ENCODE measurements at places on chromosomes 12 and 14.

DNA sequence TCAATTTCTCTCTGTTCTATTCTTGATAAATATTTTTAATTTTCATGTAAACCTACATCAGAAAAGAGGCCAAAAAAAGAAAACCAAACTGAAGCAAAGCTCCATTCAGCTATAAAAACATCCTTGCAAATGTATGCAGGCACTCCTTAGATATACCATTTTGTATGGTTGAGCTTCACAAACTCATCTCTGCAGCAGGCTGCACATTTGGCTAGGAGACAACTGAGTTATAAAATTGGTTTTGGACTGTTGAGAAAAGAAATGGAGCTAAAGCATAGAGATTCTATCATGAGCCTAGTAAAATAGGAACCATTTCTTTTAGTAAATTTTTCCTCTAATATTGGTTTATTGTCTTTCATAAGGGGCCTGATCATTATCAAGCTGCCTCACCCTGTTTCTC, 156.4 kb downstream of the SYT1 start:
- DNase-seq, result no peak

DNA sequence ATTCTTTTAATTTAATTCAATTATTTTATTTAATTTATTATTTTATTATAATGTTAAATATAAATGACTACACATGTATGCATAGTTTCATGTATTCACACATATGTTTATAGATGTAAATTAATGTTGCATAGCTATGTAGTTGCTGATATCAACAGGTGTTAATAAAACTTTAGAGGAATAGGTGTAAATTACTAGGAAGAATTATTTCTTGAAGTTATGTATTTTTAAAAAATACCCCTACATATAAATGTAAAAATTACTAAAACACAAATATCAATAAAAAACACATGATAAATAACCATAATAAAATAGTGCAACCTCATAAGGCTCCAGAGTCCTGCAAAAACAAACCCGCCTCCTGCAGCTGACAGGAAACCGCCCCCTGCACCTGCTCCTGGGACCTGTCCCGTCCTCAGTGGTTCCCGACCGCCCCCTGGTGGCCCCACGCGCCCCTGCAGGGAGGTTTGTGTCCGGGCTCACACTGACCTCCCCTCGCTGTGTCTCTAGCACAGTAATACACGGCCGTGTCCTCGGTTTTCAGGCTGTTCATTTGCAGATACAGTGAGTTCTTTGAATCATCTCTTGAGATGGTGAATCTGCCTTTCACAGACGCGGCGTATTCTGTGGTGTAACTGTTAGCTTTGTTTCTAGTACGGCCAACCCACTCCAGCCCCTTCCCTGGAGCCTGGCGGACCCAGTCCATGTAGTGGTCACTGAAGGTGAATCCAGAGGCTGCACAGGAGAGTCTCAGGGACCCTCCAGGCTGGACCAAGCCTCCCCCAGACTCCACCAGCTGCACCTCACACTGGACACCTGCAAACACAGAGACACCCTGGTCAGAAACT, 1264.0 kb downstream of the TMEM121 start:
- DNase-seq, result peak; percentile 80

DNA sequence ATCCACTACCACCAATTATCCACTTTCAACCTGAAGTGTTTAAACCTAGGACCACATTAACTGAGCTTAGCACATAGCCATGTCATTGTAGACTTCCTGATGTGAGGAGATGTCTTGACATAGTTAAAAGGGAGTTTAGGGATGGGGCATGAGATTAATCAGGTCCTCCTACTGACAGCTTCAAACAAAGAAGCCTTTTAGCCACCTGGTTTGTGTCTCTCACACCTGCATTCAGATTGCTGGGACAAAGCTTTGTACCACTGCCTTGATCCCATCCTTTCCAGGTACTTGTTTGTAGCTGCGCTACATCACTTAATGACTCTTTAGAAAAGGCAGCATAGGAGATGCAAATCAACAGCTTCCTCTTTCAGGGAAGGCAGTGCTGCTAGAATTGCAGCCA, 340.7 kb upstream of the DDHD1 start:
- no peak for DNase-seq

DNA sequence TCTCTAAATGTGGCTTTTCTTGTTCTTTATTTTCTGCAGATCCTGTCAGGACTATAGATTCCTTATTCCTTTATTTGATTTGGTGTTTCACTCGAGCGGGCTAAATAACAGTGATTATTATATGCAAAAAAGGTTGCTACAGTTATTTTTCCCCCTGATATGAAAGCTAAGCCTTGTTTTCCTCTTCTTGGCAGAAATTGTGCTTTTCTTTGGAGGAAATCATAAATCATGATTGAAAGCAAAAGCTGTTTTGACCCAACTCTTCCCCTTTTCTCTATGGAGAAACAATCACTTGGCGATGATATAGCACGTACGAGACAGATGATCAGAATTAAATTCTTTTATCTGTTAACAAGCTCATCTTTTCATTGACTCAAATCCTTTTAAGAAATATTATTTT, 31.4 kb downstream of the PPFIBP1 start:
- no peak for DNase-seq

GRCh38 chr14:91227183-91227628, 17.3 kb downstream of the GPR68 start:
- DNase-seq, result peak; percentile 43

GRCh38 chr14:99146616-99147365, 125.2 kb downstream of the BCL11B start:
- DNase-seq, result no peak

DNA sequence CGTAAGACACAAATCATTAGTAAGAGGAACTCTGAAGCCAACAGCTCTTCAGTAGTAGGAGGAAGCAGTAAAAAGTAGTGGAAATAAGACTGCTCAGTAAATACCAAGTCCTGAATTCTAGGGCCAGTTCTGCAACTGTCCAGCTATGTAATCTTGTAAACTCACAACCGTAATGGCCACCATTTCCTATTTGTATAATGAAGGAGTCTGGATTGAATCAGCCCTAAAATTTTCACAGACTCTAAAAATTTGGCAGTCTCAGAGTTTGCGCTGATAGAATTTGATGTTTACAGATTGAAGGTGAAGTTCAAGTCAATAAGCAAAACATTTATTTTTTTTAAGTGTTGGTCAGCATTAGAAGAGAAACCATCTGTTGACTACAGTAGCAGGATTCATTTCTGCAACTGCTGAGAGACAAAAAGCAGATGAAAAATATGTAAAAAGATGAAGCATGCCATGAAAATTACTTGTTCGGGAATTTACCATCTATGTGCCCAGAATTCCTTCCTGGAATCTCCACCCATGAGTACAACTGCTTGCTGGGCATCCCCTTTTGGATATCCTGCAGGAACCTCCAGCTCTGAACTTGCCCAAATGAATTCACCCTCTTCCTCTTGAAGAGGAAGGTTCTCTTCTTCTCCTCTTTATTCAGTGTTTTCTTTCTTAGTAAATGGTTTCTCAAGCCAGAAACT, 47.5 kb downstream of the GALNT4 start:
- DNase-seq, result no peak

- DNase-seq, result no peak
Observed at GRCh38 chr12:78406828-78407227, 457.7 kb upstream of the SYT1 start.

DNA sequence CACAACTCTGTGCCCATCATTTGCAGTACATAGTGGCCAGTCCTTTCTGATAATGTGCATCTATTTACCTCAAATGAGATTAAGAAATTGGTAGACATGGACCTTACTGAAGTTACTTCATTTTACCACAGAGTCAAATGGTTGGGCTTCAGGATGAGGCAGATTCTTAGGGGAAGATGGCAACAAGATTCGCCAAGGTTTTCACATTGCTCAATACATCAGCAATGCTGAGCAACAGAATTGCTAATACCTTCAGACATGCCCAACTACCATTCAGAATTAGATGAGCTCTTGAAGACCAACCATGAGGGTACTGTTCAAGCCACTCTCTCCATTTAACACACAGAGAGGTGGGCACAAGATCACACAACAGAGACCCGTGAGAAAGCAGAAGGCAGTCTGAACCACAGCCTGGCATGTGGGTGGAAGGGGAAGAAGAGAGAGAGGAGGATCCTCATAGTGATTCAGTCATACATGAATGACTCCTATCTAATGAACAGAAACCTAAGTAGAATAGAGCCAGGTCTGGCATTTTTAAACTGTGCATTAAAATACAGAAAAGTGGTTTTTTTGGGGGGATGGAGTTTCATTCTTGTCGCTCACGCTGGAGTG, 28.5 kb downstream of the CPM start:
- peak; percentile 13 for DNase-seq

DNA sequence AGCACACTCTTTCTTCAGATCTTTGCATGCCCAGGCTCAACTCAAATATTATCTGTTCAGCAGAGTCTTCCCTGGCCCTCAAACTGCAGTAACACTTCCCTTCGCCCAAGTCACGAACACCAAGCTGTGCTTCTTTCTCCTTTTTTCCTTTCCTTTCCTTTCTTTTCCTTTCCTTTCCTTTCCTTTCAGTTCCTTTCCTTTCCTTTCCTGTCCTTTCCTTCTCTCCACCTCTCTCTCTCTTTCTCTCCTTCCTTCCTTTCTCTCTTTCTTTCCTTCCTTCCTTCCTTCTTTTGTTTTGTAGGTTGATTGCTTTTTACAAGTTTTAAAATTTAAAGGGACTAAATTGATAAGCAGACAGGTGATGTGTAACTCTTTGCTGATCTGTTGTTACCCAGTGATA, 19.0 kb upstream of the ADGRD1 start:
- DNase-seq, result no peak

DNA sequence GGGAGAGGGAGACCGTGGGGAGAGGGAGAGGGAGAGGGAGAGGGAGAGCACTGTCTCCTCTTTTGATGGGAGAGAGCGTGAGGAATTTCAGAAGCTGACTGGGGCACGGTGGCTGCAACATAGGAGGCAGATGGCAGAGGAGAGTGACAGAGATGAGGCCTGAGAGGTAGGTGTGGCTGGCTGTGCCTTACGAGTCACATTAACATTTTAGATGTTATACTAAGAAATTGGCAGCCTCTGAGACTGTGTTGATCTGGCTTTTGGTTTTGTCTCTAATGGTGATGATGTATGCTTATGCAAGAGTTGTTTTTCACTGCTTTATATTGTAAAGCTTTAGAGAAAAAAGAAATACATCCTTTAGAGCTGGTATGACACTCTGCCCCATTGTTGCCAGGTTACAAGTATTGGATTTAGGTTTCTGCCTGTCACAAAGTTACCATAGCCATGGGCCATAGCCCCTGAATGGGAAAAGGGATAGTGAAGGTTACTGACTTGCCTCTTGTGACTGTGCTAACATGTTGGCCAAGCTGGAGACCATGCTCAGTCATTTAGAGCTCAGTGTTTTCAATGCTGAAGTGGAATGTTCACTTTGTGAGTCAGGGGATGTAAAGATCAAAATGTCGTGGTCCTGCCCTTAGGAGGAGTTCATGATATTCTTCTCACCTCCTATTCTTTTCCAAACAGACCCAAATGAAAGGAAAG, 186.2 kb downstream of the SYNE2 start:
- no peak for DNase-seq

Data from stimulated activated CD4-positive, alpha-beta T cell treated with anti-CD3 and anti-CD28 coated beads, Interleukin-4, amount 100 ng/mL, for 24 hours (primary cell).